CD4-positive, CD25-positive, alpha-beta regulatory T cell (primary cell): ENCODE measurements at places on chromosomes 3 and 15. TPM values are rescaled to one million over a fixed set of nuclear protein-coding genes. Genes with fewer than 3 reads are reported as not detected.
A peak's percentile ranks its signal among the peaks of the same experiment; 100 is the strongest.

Gene SYNPR
- not detected for total RNA-seq

Gene PLCH1
- 0.12 TPM for total RNA-seq

Gene PLA2G4F
- total RNA-seq, result not detected

DNA sequence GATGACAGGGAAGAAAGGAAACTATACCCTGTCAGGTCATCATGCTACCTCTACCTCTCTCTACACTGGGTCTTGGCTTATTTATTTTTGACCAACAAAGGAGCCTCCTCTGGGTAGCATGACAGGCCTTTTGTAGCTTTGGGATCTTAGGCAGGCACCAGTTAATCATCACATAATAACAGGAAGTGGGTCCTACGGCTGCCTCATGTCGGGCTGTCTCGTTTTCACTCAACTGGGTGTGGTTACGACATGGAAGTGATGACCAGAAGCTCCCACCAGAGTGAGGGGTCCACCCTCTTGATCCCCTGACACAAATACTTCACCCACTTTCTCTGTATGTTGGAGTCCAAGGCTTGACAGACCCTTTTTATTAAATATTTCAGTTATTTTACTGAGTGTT lies 105.3 kb downstream of the CD47 start:
- DNase-seq, result peak; percentile 89
- no peaks in the 10 kb centered on the region for H3K27me3 ChIP-seq
- peak overlapping the region; percentile 20 for H3K27ac ChIP-seq
- H3K36me3 ChIP-seq, result no peaks in the 10 kb centered on the region

Gene CTXND1
- total RNA-seq, result not detected

Gene TMEM108
- total RNA-seq, result not detected

DNA sequence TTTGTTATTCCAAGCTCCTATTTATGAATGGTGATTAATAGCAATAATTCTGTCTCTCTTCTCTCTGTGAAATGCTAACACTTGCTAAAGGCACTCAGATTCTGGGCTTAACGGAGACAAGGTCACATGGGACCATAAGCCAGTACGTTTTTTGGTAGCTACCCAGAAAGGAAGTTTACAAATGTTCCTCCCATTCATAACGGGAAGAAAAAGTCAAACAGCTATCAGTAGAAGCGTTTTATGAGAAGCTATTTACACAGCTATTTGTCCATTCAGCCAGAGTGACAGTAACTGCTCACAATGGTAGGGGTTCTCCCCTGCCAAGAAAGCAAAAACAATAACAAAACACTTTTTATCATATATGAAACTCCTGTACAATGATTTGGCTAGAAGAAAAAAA lies 51.5 kb downstream of the ZMAT3 start:
- DNase-seq, result no peak
- H3K27ac ChIP-seq, result no peak overlapping the region
- H3K4me3 ChIP-seq, result no peak overlapping the region
- H3K36me3 ChIP-seq, result peaks cover 4% of the 10 kb centered on the region
- H3K4me1 ChIP-seq, result peaks cover 5% of the 10 kb centered on the region

GRCh38 chr3:118817748-118818165 lies 216.9 kb downstream of the IGSF11 start:
- no peaks in the 10 kb centered on the region for H3K4me1 ChIP-seq
- H3K27ac ChIP-seq, result no peak overlapping the region
- no peak overlapping the region for H3K4me3 ChIP-seq

Gene ULK4
- 27.2 TPM for total RNA-seq

Gene ISG20
- 257 TPM for total RNA-seq

DNA sequence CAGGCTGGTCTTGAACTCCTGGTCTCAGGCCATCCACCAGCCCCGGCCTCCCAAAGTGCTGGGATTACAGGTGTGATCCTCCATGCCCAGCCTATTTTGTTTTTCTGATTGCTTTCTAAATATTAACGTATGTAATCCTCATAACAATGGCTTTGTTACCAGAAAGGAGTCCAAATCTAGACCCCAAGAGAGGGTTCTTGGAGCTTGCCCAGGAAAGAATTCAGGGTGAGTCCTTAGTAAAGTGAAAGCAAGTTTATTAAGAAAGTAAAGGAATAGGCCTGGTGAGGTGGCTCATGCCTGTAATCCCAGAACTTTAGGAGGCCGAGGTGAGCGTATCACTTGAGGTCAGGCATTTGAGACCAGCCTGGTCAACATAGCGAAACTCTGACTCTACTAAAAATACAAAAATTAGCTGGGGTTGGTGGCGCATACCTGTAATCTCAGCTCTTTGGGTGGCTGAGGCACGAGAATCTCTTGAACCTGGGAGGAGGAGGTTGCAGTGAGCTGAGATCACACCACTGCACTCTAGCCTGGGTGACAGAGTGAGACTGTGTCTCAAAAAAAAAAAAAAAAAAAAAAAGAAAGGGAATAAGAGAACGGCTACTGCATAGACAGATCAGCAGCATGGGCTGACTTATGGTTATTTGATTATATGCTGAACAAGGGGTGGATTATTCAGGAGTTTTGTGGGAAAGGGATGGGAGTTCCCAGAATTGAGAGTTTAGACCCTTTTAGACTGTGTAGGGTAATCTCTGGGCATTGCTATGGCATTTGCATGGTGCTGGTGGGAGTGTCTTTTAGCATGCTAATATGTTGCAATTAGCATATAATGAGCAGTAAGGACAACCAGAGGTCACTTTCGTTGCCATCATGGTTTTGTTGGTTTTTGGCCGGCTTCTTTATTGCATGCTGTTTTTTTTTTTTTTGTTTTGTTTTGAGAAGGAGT lies 36.1 kb downstream of the TYRO3 start:
- H3K4me1 ChIP-seq, result no peaks in the 10 kb centered on the region
- no peaks in the 10 kb centered on the region for H3K36me3 ChIP-seq
- no peak for DNase-seq
- no peak overlapping the region for H3K27ac ChIP-seq
- H3K4me3 ChIP-seq, result no peak overlapping the region

Gene PRR20G
- total RNA-seq, result not detected

Gene TYRO3
- not detected for total RNA-seq

DNA sequence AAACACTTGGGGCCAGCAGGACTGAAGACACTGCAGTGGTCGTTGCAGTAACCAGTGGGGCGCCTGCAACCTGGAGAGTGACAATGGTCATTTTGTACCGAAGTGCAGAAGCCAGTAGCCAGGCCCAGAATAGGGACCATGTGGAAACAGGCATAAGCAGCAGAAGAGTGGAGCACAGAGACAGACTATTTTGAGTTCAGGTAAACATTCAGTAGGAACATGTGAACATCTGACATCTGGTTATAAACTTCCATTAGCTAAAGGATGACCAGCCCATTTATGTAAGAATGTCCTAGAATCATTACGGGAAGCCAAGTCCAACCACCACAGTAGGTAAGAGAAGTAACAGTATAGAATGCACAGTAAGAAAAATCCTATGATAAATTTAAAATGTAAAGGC lies 32.4 kb upstream of the TKT start:
- no peaks in the 10 kb centered on the region for H3K27me3 ChIP-seq
- no peaks in the 10 kb centered on the region for H3K4me1 ChIP-seq
- no peak for DNase-seq
- H3K27ac ChIP-seq, result no peak overlapping the region
- H3K4me3 ChIP-seq, result no peak overlapping the region
- H3K36me3 ChIP-seq, result peaks cover 56% of the 10 kb centered on the region

DNA sequence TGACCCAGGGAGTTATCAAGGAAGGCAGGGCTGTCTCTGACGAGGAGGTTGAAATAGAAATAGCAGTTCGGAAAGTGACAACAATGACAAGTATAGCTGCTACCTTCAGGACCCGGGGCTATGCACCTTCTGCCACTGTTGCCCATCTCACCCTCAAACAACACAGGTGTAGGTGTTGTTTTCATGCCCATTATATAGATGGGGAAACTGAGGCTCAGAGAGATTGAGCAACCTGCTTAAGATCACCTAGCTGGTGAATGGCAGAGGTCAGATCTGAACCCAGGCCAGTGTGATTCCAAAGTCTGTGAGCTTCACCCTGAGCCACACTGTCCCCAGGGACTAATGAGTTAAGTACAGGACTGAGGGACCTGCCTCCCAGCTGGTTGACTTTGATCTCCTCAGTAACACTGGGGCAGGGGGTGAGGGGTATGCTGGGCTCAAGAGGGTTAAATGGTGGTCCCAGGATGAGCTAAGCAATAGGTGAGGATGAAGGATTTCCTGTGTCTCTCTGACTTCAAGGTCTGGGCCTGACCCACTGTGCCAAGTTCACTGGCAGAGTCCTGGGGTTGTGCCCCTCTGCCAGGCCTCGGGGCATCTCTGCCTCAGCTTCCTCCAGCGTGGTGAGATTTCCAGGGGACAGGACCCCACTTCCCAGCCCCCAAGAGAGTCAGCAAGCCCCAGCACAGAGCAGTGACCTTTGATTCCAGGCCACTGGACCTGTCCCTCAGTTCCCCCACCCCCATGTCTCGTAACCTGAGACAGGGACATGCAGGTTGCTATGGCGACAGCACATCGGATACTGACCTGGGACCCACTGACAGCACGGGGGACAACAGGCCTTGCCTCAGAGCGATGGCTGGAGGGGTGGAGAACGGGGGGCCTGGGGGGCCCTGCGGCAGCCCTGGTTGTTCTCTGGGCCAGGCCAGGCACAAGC lies 35.0 kb downstream of the ATP2B2 start:
- DNase-seq, result no peak
- H3K36me3 ChIP-seq, result no peaks in the 10 kb centered on the region
- H3K27ac ChIP-seq, result no peak overlapping the region
- H3K27me3 ChIP-seq, result peaks cover 2% of the 10 kb centered on the region
- no peak overlapping the region for H3K4me3 ChIP-seq

DNA sequence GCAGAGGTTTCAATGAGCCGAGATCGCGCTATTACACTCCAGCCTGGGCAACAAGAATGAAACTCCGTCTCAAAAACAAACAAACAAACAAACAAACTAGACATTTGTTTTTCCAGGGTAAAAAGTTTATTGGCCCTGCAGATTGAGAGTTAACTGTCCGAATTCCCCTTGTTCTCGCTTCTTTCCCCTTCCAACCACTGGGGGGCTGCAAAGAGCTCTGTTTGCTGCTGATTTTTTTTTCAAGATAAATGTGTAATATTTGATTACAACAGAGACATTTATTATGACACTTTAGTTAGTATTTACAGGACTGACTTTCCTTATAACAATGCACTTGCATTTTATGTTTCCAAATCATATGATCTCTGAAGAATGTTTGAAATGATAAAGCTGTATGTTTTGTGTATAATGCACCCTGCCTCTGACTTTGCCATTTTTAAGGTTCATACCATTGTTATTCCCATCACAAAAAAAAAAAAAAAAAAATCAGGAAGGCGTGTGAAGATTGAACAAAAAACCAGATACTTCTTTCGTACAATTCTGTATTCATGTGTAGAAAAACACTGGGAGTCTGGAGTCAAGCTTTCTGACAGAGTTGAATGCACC lies 2.8 kb downstream of the CLSTN2 start:
- H3K27ac ChIP-seq, result no peak overlapping the region
- peaks cover 4% of the 10 kb centered on the region for H3K27me3 ChIP-seq
- DNase-seq, result no peak
- H3K4me3 ChIP-seq, result no peak overlapping the region
- peaks cover 5% of the 10 kb centered on the region for H3K4me1 ChIP-seq

GRCh38 chr3:187251599-187251998 lies 39.9 kb downstream of the MASP1 start:
- DNase-seq, result no peak
- no peaks in the 10 kb centered on the region for H3K27me3 ChIP-seq
- no peak overlapping the region for H3K27ac ChIP-seq
- no peaks in the 10 kb centered on the region for H3K4me1 ChIP-seq
- no peaks in the 10 kb centered on the region for H3K36me3 ChIP-seq

GRCh38 chr15:62298811-62299210 lies 133.7 kb upstream of the C2CD4B start:
- no peak for DNase-seq
- no peaks in the 10 kb centered on the region for H3K27me3 ChIP-seq
- no peaks in the 10 kb centered on the region for H3K4me1 ChIP-seq
- no peak overlapping the region for H3K27ac ChIP-seq
- H3K4me3 ChIP-seq, result no peak overlapping the region
- no peaks in the 10 kb centered on the region for H3K36me3 ChIP-seq

DNA sequence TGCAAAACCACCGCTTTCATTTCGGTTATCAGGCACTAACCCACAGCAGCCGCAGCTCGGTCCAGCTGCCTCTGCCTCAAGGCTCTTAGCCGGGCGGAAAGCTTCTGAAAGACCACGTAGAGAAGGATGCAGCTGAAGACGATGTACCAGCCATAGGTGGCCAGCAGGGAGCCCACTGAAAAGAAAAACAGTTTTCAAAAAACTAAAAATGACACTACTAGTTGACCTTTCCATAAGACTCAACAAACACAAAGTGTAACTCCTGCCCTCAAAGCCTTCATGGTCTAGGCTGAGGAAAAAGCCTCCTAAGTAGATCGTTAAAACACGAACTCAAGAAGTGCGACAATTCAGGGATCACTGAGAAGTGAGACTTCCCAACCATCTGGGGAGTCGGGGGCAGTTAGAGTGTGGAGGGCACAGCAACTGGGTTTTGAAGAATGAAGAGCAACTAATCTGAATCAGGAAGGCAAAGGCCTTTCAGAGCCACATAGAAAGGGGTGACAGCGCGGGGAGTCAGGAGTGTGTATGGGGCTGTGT lies 716 bp downstream of the SELENOS start:
- H3K36me3 ChIP-seq, result peaks cover 45% of the 10 kb centered on the region
- H3K27me3 ChIP-seq, result no peaks in the 10 kb centered on the region
- H3K27ac ChIP-seq, result peak overlapping the region; percentile 71
- H3K4me3 ChIP-seq, result peak overlapping the region; percentile 90
- H3K4me1 ChIP-seq, result peaks cover 15% of the 10 kb centered on the region

Gene LOXL1
- total RNA-seq, result 7.3 TPM

Gene AHSG
- total RNA-seq, result not detected

DNA sequence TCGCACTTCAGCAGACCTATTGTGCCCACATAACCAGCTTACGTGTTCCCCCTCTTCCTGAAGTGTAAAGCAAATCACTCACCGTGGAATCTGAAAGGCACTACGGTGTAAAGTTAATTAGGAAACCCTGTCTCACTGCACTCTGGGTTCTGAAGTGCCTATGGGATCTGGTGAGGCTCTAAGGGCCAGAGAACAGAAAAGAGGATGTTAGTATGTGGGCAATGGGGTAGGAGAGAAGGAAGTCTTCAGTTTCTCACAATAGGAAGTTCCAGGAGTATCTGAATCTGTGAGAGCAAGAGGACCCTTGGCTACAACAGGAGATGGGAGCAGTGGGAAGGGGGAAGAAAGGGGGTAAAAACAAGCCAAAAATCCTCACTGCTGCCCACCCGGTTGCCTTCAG lies 71.4 kb downstream of the ITGB5 start:
- no peak for DNase-seq
- H3K27ac ChIP-seq, result no peak overlapping the region
- H3K4me1 ChIP-seq, result no peaks in the 10 kb centered on the region
- H3K36me3 ChIP-seq, result no peaks in the 10 kb centered on the region
- no peak overlapping the region for H3K4me3 ChIP-seq
- no peaks in the 10 kb centered on the region for H3K27me3 ChIP-seq

Gene GOLGA8J
- total RNA-seq, result not detected

DNA sequence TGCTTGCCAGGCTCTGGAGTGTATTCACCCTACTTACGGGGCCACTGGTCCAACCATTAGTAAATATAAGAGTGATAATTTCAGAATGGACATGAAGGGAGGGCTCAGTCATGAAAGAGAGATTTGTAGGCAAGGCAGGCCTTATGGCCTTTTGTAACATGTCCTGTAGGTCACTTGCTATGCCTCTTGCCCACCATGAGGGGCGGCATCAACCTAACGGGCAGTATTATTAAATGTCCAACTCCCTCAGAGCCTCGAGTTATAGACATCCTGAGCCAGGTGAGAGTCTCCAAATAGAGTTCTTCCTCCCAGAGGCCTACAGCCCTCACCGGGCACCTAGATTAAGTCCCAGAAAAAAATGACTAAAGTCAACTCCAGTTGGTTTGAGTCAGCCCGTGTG lies 30.2 kb downstream of the ONECUT1 start:
- H3K4me3 ChIP-seq, result no peak overlapping the region
- no peak overlapping the region for H3K27ac ChIP-seq
- peaks cover 31% of the 10 kb centered on the region for H3K27me3 ChIP-seq
- no peak for DNase-seq

Gene BNC1
- total RNA-seq, result not detected
